ENCODE measurements at places on chromosomes 4 and X.

DNA sequence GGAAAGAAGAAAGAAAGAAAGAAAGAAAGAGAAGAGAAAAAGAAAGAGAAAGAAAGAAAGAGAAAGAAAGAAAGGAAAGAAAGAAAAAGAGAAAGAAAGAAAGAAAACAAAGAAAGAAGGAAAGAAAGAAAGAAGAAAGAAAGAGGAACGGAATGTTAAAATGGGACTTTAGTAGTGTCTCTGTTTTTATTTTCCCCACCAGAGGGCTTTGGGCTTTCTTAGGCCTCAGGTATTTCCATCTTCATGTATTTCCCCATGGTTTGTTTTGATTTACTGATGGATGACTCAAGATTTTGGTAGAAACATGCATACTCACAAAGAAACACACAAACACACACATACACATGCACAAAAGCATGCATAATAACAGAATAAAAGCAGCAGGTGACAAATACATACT is 181.2 kb downstream of the AFF2 start:
- DNase-seq: no peak

DNA sequence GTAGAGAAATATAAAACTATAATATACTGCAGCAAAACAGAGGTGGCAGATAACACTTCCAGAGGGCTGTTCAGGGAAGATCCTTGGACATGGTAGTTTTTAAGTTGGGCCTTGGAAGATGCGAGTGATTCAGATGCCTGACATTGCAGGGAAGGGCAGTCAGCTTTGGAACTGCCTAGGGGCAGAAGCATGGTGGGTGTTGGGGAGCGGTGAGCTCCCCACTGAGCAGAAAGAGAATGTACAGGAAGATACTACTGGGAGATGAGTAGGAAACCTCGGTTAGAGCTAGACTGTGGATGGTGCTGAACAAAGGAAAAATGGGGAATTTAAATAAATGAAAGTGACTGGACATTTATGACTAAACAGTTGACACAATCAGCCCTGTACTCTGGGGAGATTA is 24.9 kb upstream of the SEC24B start:
- DNase-seq: no peak

- no peak for DNase-seq
These were observed 65.7 kb downstream of the TMEM154 start for GRCh38 chr4:152613841-152614721.

DNA sequence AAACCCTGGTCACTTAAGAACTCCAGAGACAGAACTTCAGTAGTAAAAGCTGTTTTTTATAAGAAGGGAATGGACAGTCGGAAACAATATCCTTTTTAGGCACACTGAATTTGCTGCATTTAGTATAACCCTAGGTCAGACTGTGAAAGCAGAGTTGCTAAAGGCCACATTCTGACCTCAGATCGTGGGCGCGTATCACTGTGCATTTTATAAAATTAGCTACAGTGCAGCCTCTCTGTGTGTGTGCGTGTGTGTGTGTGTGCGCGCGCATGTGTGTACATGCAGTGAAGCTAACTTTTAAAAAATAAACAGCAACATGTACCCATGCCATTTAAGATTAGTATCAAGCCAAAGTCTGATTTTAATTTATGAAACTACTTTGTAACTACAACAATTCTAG is 8.0 kb downstream of the ZNF827 start:
- DNase-seq: no peak

DNA sequence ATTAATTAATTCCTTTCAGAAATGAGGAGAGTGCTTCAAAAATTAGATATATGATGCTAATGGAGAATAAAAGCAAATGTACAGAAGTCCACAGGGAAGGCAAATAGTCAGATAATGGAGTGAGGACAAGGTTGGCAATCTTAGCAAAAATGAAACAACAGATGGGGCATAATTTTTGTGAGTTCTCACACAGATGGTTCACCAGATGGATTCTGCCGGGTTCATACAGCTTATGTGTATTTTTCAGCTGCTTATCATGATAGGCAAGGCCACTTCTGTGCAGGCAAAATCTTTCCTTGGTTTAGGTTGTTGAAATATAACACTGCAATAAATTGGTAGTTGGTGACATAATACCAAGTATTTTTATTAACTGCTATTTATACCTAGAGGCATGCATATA is 1539.0 kb upstream of the IGFBP7 start:
- no peak for DNase-seq

- no peak for DNase-seq
These were observed 27.1 kb downstream of the CFAP299 start for GRCh38 chr4:80362578-80363181.

DNA sequence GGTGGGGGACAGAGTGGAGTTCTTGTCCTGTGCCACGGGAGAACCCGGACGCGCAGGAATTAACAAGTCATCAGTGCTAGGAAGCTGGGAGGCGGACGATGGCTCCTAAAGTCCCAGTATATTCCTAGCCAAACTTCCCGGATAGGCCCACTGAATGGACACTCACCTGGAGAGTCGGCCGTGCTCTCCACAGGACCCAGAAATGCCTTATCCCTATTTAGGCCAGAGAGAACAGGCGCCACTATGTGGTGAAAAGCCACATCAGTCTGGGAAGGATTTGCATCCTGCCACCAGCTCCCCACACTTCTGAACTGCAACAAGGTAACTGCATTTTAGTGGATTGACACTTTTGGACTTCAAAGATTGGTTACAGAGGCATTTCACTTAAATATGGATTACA is 1.1 kb downstream of the CFAP299 start:
- DNase-seq: no peak

GRCh38 chr4:163165217-163166017 is 1.3 kb downstream of the NAF1 start:
- DNase-seq: no peak

- DNase-seq: no peak
These were observed 553.2 kb upstream of the FAT1 start for GRCh38 chr4:187276736-187277408.

- no peak for DNase-seq
These were observed 116.6 kb downstream of the PAPSS1 start for GRCh38 chr4:107603430-107603829.

DNA sequence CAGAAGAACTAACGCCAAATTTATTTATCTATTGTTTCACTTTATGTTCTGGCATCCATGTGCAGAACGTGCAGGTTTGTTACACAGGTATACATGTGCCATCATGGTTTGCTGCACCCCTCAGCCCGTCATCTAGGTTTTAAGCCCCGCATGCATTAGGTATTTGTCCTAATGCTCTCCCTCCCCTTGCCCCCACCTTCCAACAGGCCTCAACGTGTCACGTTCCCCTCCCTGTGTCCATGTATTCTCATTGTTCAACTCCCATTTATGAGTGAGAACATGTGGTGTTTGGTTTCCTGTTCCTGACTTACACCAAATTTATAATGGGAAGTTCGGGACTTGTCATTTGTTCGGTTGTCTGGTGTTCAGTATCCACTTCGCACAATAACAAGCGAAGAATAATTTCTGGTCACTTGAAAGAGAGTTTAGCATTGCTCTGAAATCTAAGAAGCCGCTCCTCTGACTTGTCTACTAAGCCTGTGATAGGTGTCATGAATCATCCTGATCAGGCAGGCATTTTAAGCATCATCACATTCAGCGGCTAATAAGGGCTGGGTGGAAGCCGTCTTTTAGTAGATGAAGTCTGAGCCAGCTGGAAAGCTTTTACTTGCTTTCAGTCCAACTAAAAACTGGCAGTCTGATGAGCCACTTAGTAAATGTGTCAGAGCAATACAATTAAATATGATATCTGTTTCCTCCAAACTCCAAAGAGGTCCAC is 1065.7 kb upstream of the PABPC4L start:
- DNase-seq: no peak

- no peak for DNase-seq
These were observed 68.0 kb upstream of the HPGD start for GRCh38 chr4:174590336-174590735.

- no peak for DNase-seq
These were observed 114.2 kb upstream of the FAT4 start for GRCh38 chr4:125200556-125200955.

- peak; percentile 6 for DNase-seq
These were observed 73.6 kb upstream of the RBMX start for GRCh38 chrX:136953867-136954787.

GRCh38 chrX:9374555-9374954 is 90.3 kb upstream of the TBL1X start:
- no peak for DNase-seq

GRCh38 chrX:102063445-102064074 is 61.9 kb upstream of the TCEAL2 start:
- DNase-seq: no peak

DNA sequence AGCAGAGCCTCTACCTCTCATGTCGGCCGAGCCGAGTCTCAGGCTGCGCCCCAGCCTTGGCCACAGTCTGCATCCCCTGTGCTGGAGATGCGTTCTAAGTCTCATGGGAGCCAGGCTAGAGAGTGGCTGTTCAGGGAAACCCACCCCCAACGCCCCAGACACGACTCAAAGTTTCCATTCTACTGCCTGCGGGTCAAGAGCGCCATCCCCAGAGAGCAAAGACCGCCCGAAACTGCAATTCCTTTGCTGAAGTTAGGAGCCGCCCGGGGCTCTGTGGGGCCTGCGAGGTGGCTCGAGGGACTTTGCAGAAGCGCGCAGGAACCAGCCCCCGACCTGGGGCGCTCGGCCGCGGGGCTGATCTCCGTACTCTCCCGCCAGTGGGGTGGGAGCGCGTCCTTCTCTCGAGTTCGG is 10.0 kb upstream of the ELF4 start:
- no peak for DNase-seq

GRCh38 chrX:132470831-132471230 is 18.0 kb downstream of the MBNL3 start:
- DNase-seq: no peak
